ENCODE measurements at places on chromosomes 1 and 21. TPM values are rescaled to one million over a fixed set of nuclear protein-coding genes. Genes with fewer than 3 reads are reported as not detected.

MX1 gene
- total RNA-seq: 3.8 TPM

KRTAP7-1 gene
- total RNA-seq: not detected

C1orf210 gene
- total RNA-seq: not detected

PLA2G2D gene
- total RNA-seq: not detected

OPTC gene
- not detected for total RNA-seq

CHODL gene
- 92.5 TPM for total RNA-seq

OPN3 gene
- 13.6 TPM for total RNA-seq

LDLRAD2 gene
- 1.5 TPM for total RNA-seq

S100A8 gene
- total RNA-seq: 6.6 TPM

CFAP107 gene
- total RNA-seq: 0.62 TPM

FGR gene
- total RNA-seq: 1.4 TPM

LIN28A gene
- not detected for total RNA-seq

LGALS8 gene
- 23.4 TPM for total RNA-seq

SRM gene
- total RNA-seq: 17.7 TPM

- H3K36me3 ChIP-seq: no peaks in the 10 kb centered on the region
- no peak overlapping the region for H3K27ac ChIP-seq
- H3K4me1 ChIP-seq: no peaks in the 10 kb centered on the region
- H3K4me3 ChIP-seq: no peak overlapping the region
These were observed 548.5 kb upstream of the NEGR1 start for GRCh38 chr1:72830606-72831390.

- no peak overlapping the region for H3K4me3 ChIP-seq
- no peak overlapping the region for H3K27ac ChIP-seq
- no peaks in the 10 kb centered on the region for H3K36me3 ChIP-seq
- H3K27me3 ChIP-seq: no peaks in the 10 kb centered on the region
- no peak for DNase-seq
- H3K4me1 ChIP-seq: no peaks in the 10 kb centered on the region
These were observed 53.2 kb downstream of the DNAJC6 start for GRCh38 chr1:65362545-65362944.

- H3K27me3 ChIP-seq: no peaks in the 10 kb centered on the region
- H3K36me3 ChIP-seq: no peaks in the 10 kb centered on the region
- H3K27ac ChIP-seq: no peak overlapping the region
- no peak for DNase-seq
- H3K4me3 ChIP-seq: no peak overlapping the region
- peaks cover 14% of the 10 kb centered on the region for H3K4me1 ChIP-seq
These were observed 68.3 kb upstream of the NFIA start for GRCh38 chr1:61013946-61014667.

DNA sequence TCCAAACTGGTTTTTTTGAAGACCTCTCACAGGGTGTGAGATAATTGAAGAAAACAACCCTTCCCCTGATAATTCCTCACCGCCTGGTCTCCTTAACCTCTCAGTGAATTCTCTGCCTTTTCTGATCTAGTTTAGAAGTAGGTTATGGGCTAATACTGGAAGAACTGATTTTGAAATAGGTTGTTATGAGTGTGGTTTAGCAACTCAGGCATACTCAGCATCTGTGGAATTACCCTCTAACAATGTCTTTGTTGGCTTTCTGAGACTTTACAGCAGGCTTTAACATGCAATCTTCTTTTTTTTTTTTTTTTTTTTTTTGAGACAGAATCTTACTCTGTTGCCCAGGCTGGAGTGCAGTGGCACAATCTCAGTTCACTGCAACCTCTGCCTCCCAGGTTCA, 10.3 kb upstream of the PLD5 start:
- H3K36me3 ChIP-seq: no peaks in the 10 kb centered on the region
- H3K27ac ChIP-seq: no peak overlapping the region
- no peaks in the 10 kb centered on the region for H3K4me1 ChIP-seq
- H3K4me3 ChIP-seq: no peak overlapping the region
- no peak for DNase-seq

GRCh38 chr1:3543076-3544039, 68.0 kb downstream of the MEGF6 start:
- peaks cover 4% of the 10 kb centered on the region for H3K27me3 ChIP-seq
- H3K4me1 ChIP-seq: peaks cover 93% of the 10 kb centered on the region
- no peak overlapping the region for H3K4me3 ChIP-seq
- H3K27ac ChIP-seq: no peak overlapping the region

- DNase-seq: no peak
- no peaks in the 10 kb centered on the region for H3K4me1 ChIP-seq
- H3K27ac ChIP-seq: no peak overlapping the region
- no peaks in the 10 kb centered on the region for H3K27me3 ChIP-seq
- peaks cover 61% of the 10 kb centered on the region for H3K36me3 ChIP-seq
These were observed 47.6 kb downstream of the PKNOX1 start for GRCh38 chr21:43021756-43022600.

- peaks cover 7% of the 10 kb centered on the region for H3K4me1 ChIP-seq
- H3K27ac ChIP-seq: no peak overlapping the region
- peak; percentile 4 for DNase-seq
These were observed 475 bp upstream of the RPL5 start for GRCh38 chr1:92831368-92831761.

- DNase-seq: no peak
- H3K27ac ChIP-seq: no peak overlapping the region
- peaks cover 17% of the 10 kb centered on the region for H3K4me1 ChIP-seq
- no peaks in the 10 kb centered on the region for H3K27me3 ChIP-seq
- no peaks in the 10 kb centered on the region for H3K36me3 ChIP-seq
These were observed 82.8 kb upstream of the COL6A1 start for GRCh38 chr21:45898781-45899180.

- no peak for DNase-seq
- no peaks in the 10 kb centered on the region for H3K4me1 ChIP-seq
- H3K27me3 ChIP-seq: no peaks in the 10 kb centered on the region
- H3K4me3 ChIP-seq: no peak overlapping the region
- H3K36me3 ChIP-seq: no peaks in the 10 kb centered on the region
- H3K27ac ChIP-seq: no peak overlapping the region
These were observed 14.0 kb upstream of the PPP2R5A start for GRCh38 chr1:212271234-212271633.

DNA sequence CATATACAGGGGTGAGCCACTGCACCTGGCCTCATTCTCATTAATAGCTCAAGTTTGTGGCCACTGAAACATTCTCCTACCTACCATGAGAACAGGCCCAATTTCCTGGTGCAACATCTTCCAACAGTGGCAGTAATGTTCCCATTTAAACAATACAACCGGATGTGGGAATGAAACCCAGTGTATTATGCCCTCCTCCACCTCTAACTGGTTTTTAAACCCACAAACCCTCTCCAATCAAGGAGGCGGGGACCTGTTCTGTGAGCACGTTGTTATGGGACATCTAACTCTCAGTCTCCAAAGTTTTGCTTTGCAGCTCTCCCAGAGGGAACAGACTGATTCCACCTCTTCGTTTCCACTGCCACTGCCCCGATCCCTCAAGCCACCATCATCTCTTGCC, 2.6 kb downstream of the CTNNBIP1 start:
- DNase-seq: no peak
- no peaks in the 10 kb centered on the region for H3K36me3 ChIP-seq
- H3K4me1 ChIP-seq: peaks cover 28% of the 10 kb centered on the region
- H3K27ac ChIP-seq: no peak overlapping the region

GRCh38 chr21:41429305-41429704, 3.3 kb downstream of the MX1 start:
- H3K4me3 ChIP-seq: no peak overlapping the region
- H3K36me3 ChIP-seq: peaks cover 52% of the 10 kb centered on the region

GRCh38 chr1:28175955-28176485, 470 bp downstream of the PTAFR start:
- no peaks in the 10 kb centered on the region for H3K36me3 ChIP-seq
- no peak for DNase-seq
- H3K27ac ChIP-seq: peak overlapping the region; percentile 29

DNA sequence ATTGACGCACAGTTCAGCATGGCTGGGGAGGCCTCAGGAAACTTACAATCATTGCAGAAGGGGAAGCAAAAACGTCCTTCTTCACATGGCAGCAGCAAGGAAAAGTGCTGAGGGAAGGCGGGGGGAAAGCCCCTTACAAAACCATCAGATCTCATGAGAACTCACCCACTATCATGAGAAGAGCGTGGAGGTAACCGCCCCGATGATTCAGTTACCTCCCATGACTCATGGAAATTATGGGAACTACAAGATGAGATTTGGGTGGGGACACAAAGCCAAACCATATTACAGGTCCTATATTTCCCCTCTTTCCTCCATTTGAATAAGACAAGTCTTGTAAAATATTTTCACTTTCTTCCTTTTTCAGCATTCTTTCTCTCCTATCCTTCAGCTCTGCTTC, 7.7 kb upstream of the TTLL7 start:
- no peak overlapping the region for H3K27ac ChIP-seq
- H3K4me3 ChIP-seq: no peak overlapping the region
- no peaks in the 10 kb centered on the region for H3K36me3 ChIP-seq
- no peak for DNase-seq
- H3K4me1 ChIP-seq: no peaks in the 10 kb centered on the region

DNA sequence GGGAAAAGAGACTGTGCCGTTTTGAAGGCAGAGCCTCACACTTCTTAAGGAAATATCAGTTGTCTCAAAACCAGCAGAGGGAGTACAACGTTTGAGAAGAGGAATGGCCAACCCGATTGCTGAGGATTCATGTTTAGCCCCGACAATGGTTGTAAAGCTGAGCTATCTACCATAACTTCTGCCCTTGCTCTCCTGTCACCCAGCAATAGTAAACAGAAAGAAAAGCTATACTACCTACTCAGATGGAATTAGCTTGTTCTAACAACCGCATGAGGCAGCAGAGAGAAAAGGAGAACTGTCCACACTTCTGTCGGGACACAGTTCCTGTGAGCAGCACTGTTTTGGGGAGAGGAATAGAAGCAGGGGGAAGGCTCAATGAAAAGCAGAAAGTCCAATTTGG, 91.2 kb downstream of the SLC45A1 start:
- no peak overlapping the region for H3K4me3 ChIP-seq
- DNase-seq: peak; percentile 87
- H3K4me1 ChIP-seq: peaks cover 45% of the 10 kb centered on the region
- H3K27me3 ChIP-seq: no peaks in the 10 kb centered on the region
- H3K27ac ChIP-seq: peak overlapping the region; percentile 77

- no peaks in the 10 kb centered on the region for H3K4me1 ChIP-seq
- no peak overlapping the region for H3K27ac ChIP-seq
- DNase-seq: no peak
- H3K27me3 ChIP-seq: no peaks in the 10 kb centered on the region
- H3K4me3 ChIP-seq: no peak overlapping the region
These were observed 71.9 kb upstream of the ATP5PO start for GRCh38 chr21:33987461-33987860.

GRCh38 chr1:160177667-160178066, 12.7 kb upstream of the CASQ1 start:
- DNase-seq: no peak
- no peak overlapping the region for H3K4me3 ChIP-seq
- H3K36me3 ChIP-seq: no peaks in the 10 kb centered on the region
- H3K4me1 ChIP-seq: no peaks in the 10 kb centered on the region

- no peaks in the 10 kb centered on the region for H3K36me3 ChIP-seq
- H3K27me3 ChIP-seq: no peaks in the 10 kb centered on the region
- H3K27ac ChIP-seq: no peak overlapping the region
- H3K4me3 ChIP-seq: no peak overlapping the region
These were observed 30.6 kb downstream of the MORN1 start for GRCh38 chr1:2360588-2361364.

DNA sequence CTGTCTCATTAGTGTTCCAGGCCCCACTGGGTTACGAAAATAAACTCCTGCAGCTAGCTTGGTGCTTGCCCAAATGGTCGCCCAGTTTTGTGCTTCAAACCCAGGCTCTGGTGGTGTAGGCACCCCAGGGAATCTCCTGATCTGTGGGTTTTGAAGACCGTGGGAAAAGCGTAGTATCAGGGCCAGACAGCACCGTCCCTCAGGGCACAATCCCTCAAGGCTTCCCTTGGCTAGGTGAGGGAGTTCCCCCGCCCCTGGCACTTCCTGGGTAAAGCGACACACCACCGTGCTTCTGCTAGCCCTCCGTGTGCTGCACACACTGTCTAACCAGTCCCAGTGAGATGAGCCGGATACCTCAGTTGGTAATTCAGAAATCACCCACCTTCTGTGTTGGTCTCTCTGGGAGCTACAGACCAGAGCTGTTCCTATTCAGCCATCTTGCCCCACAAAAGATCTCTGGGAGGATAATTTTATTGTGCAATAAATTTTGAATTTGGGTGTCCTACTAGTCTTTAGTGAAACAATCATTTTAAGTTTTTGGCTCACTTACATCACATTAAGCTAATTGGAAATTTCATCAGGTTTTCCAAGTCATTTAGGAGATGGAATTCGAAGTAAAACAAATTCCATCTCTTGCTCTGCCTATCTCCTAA, 9.4 kb upstream of the SLC25A24 start:
- H3K36me3 ChIP-seq: no peaks in the 10 kb centered on the region
- DNase-seq: no peak
- H3K4me3 ChIP-seq: no peak overlapping the region
- H3K27me3 ChIP-seq: no peaks in the 10 kb centered on the region

- H3K4me1 ChIP-seq: no peaks in the 10 kb centered on the region
- no peak overlapping the region for H3K4me3 ChIP-seq
- H3K36me3 ChIP-seq: no peaks in the 10 kb centered on the region
These were observed 185.7 kb downstream of the ST6GALNAC3 start for GRCh38 chr1:76260279-76260678.

GRCh38 chr1:82899017-82899416, 1098.3 kb downstream of the ADGRL2 start:
- H3K27me3 ChIP-seq: no peaks in the 10 kb centered on the region
- H3K27ac ChIP-seq: no peak overlapping the region
- H3K4me3 ChIP-seq: no peak overlapping the region
- H3K4me1 ChIP-seq: no peaks in the 10 kb centered on the region

GRCh38 chr1:214111796-214112195, 124.0 kb downstream of the PROX1 start:
- no peak for DNase-seq
- no peaks in the 10 kb centered on the region for H3K36me3 ChIP-seq
- H3K27me3 ChIP-seq: no peaks in the 10 kb centered on the region
- no peak overlapping the region for H3K27ac ChIP-seq

- peak; percentile 15 for DNase-seq
- no peak overlapping the region for H3K4me3 ChIP-seq
- no peaks in the 10 kb centered on the region for H3K4me1 ChIP-seq
- H3K27ac ChIP-seq: no peak overlapping the region
- no peaks in the 10 kb centered on the region for H3K27me3 ChIP-seq
These were observed 63.4 kb upstream of the RAB3GAP2 start for GRCh38 chr1:220335668-220336067.

DNA sequence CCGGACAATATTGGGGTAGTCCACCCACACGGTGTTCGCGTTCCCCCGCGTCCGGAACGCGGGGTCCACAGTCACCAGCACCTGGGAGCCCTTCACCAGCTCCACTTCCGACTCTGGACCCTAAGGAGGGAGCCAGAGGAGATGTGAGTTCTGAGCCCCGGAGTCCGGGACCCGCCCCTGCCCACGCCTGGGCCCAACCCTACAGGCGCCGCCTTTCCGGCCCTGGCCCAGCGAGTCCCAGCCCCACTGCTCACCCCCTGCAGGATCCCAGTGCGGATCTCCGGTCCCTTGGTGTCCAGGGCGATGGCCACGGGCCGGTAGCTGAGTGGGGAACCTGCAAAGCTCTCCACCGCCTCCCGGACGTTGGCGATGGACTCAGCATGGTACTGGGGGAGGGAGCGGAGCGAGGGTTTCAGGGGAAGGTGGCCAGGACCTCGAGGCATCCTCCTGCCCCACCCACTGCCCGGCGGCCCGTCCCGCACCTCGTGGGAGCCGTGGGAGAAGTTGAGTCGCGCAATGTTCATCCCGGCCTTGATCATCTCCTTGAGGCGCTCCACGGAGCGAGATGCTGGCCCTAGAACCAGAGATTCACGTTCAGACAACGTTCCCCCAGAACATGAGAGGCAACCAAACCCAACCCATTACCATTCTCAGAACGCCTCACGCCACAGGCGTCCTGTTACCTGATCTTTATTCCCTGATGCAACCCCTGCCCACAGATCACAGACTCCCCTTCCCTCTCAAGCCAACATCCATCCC, 5.9 kb downstream of the PKLR start:
- peaks cover 11% of the 10 kb centered on the region for H3K4me1 ChIP-seq
- DNase-seq: no peak
- H3K27ac ChIP-seq: no peak overlapping the region

- no peak overlapping the region for H3K4me3 ChIP-seq
- DNase-seq: no peak
These were observed 13.0 kb downstream of the BTBD19 start for GRCh38 chr1:44821240-44821715.
